ENCODE measurements at places on chromosomes 13 and 19.

GRCh38 chr19:6868351-6868750 lies 19.0 kb upstream of the ADGRE1 start:
- peak; percentile 84 for DNase-seq

GRCh38 chr13:71477735-71478134 lies 389.3 kb downstream of the DACH1 start:
- DNase-seq, result no peak

- DNase-seq, result peak; percentile 94
Measured at GRCh38 chr19:3700242-3701032, at the start of gene PIP5K1C. Gene PIP5K1C, minus strand, starts transcription at chr19:3700468. Its CDS starts 78 bp downstream, at chr19:3700390.

- no peak for DNase-seq
Measured at GRCh38 chr13:110913322-110914080, 1.4 kb downstream of the ANKRD10 start.

DNA sequence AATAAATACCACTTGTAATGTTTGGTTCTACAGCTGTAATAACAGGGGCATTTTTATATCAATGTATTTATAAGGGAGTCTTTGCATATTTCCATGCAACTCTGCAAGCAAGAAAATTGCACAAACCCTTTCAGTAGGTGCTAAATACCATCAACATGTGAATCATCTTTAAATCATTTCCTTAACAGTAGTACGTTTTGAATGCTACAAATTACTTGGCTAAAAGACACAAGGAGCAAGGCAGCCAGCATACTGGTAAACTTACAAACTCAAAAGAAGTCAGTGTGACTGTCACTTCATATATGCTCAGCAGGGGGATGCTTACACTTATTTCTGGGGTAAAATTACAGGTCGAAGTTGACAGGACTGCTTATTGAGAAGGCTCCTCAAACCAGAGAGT lies 402.4 kb downstream of the EFNB2 start:
- no peak for DNase-seq

- DNase-seq, result no peak
Measured at GRCh38 chr13:92224825-92225224, 826.4 kb downstream of the GPC5 start.
